Lung microvascular endothelial cell (primary cell): ENCODE measurements at places on chromosomes 2 and 18.

GRCh38 chr2:190210471-190210870, 109.2 kb downstream of the HIBCH start:
- DNase-seq: no peak

GRCh38 chr2:74080346-74080745, 67.4 kb downstream of the BOLA3 start:
- no peak for DNase-seq

DNA sequence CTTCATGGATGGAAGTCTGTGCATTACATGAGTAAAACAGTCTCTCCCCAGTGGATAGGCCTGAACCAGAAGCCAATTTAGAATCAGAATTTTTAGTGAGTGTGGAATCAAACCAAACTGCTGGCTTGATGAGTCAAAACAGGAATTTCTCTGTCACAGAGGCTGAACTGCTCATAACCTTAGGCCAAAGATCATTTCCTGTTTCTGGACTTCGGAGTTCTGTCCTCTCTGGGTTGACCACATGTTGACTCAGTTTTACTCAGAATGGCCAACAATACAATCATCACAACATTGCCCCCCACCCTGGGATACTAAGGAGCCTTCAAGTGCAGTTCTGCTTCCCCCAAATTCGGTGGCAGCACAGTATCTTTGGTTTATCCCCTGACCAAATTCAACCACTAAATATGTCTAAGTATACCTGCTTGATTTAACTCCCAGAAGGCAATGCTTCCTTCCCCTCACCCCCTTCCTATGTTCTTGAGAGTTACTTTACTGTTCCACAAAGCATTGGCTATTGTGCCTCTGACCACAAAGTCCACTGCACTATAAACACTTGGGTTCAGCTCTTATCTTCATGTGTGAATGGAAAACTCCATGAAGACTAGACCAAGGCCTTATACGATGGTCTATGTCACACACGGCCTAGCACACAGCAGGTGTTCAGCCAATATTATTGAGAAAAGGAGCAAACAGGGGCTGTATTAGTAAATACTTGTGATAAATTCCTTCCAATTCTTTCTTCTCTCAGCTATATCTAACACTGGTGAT, 67.8 kb downstream of the NXPH2 start:
- no peak for DNase-seq

- no peak for DNase-seq
Measured at GRCh38 chr2:221514305-221515040, 57.6 kb downstream of the EPHA4 start.

DNA sequence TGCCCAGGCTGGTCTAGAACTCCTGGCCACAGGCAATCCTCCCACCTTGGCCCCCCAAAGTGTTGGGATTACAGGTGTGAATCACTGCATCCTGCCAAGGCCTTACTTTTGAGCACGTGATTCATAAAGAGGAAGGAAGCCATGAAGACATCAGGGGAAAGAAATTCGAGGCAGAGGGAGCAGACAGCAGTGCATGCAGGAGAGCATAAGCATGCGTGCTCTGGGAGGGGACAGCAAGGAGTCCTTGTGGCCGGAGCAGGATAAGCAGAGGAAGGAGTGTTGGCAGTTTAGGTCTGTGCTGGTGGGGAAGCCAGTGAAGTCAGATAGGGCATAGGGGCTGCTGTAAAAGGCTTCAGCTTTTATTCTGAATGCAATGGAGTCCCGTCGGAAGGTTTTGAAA, 400.5 kb upstream of the RAB12 start:
- DNase-seq: peak; percentile 7

GRCh38 chr2:193112986-193113385, 918.3 kb upstream of the TMEFF2 start:
- DNase-seq: no peak

DNA sequence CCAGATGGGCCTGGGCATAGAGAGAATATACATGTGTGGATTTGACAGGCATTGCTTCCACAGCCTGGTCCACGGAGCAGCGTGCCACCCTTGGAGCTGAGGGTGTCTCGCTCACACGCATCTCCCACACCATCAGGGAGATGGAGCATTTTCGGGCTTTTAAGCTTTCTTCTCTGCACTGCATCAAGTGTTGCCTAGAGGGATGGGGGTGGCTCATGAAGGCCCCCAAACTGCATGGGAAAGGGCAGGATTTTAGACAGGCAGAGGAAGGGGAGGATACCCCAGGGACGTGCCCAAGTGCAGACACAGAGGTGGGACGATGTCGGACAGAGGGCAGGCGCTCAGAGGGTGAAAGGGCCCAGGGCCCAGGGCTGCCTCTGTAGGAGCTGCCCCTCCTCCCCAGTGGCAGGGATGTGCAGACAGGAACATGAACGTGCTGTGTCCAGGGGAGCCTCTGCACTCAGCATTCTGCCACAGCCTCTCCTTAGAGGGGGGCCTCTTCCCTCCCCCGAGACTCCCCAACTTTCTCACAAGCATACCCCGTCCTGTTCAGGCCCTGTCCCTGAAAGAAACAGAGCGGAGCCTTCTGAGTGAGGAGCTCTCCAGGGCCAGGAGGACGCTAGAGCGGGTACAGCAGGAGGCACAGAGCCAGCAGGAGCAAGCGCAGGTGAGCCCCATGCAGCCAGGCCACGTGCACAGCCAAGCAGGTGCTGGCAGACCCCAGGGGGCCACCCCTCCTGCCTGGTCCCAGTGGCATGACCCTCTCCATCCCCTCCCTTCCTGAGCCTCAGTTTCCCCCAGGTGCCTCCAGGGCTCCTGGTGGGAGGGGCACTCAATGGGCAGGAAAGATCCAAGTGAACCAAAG, 42.9 kb upstream of the SNED1 start:
- DNase-seq: no peak

- no peak for DNase-seq
Measured at GRCh38 chr2:239293775-239294430, 106.9 kb downstream of the HDAC4 start.

GRCh38 chr2:236352761-236353593, 88.8 kb upstream of the ASB18 start:
- peak; percentile 59 for DNase-seq

DNA sequence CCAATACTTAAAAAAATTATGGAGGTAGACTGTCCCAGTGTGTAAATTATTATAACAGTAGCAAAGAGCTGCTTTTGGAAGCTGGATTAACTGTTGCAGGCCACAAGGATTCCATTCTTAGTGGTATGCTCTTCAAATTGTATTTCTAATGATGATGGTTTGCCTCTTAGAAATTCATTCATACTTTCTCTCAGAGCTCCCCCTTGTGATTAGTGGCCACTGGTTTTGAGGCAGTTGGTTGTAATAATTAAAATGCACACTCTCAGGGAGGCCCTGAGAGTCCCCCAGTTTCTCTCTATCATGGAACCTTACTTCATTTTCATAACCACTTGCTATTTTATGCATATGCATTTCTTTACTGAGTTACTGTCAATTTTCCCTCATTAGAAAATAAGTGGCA, 122.5 kb downstream of the PLA2R1 start:
- peak; percentile 50 for DNase-seq

GRCh38 chr2:52698408-52698807, 1069.2 kb upstream of the CHAC2 start:
- DNase-seq: no peak

- DNase-seq: no peak
Measured at GRCh38 chr18:6776188-6776587, 46.7 kb downstream of the ARHGAP28 start.

- no peak for DNase-seq
Measured at GRCh38 chr18:4524096-4524495, 69.0 kb upstream of the DLGAP1 start.

GRCh38 chr2:216810399-216811160, 49.3 kb downstream of the TNP1 start:
- no peak for DNase-seq

GRCh38 chr2:163808406-163808805, 72.6 kb upstream of the FIGN start:
- DNase-seq: no peak

DNA sequence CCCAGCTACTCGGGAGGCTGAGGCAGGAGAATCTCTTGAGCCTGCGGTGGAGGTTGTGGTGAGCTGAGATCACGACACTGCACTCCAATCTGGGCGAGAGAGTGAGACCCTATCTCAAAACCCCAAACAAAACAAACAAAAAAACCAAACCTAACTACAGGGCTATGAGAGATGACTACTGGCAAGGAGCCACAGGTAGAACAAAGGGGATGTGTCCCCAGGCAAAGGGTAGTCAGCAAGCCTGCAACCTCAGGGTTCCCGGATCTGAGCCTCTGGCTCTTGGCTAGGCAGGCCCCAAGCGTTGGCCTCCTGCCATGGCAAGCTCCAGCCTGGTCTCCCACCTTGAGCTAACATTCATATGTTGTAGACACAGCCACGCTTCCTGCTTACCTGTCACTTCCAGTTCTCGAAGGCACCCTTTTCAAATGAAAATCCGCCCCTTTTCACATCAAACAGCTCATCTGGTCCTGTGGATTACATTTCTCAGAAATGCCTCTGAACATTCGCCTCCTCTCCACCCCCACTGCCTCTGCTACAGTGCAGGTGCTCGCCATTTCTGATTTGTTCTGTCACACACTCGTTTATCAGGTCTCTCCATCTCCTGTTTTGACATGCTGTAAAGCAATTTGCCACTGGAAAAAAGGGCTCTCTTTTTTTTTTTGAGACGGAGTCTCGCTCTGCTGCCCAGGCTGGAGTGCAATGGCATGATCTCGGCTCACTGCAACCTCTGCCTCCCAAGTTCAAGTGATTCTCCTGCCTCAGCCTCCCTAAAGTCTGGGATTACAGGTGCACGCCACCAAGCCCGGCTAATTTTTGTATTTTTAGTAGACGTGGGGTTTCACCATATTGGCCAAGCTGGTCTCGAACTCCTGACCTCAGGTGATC, 13.1 kb upstream of the ACTR3 start:
- no peak for DNase-seq

- no peak for DNase-seq
Measured at GRCh38 chr18:7666195-7666776, 99.2 kb downstream of the PTPRM start.

- DNase-seq: no peak
Measured at GRCh38 chr18:47912343-47912742, 18.1 kb downstream of the SMAD2 start.

DNA sequence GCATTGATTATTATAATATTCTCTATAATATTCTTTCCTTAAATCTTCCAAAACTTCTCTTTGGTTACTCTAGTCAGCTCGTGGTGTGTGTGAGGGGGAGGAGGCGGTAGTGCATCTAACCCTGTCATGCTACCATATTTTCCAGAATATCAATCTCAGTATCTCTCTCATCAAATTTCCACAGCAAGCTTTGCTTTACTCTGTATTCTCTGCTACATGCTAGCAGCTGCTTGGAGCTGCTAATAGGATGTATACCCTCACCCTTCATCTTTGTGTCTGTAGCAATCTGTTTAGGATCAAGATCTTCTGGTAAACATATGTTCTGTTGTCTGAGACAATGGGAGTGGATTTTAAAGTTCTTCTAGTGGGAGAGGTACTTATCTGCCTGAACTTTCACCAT, 303.8 kb upstream of the KLHL14 start:
- DNase-seq: no peak
